ENCODE measurements at places on chromosomes 1 and 21.

- peak; percentile 96 for DNase-seq
These were observed 23.9 kb upstream of the MEF2D start for GRCh38 chr1:156524481-156524869.

GRCh38 chr1:188489336-188490112 lies 1660.8 kb downstream of the PLA2G4A start:
- no peak for DNase-seq

GRCh38 chr1:221759436-221759835 lies 17.5 kb upstream of the DUSP10 start:
- no peak for DNase-seq

- no peak for DNase-seq
These were observed 41.2 kb upstream of the USH2A start for GRCh38 chr1:216464489-216464888.

DNA sequence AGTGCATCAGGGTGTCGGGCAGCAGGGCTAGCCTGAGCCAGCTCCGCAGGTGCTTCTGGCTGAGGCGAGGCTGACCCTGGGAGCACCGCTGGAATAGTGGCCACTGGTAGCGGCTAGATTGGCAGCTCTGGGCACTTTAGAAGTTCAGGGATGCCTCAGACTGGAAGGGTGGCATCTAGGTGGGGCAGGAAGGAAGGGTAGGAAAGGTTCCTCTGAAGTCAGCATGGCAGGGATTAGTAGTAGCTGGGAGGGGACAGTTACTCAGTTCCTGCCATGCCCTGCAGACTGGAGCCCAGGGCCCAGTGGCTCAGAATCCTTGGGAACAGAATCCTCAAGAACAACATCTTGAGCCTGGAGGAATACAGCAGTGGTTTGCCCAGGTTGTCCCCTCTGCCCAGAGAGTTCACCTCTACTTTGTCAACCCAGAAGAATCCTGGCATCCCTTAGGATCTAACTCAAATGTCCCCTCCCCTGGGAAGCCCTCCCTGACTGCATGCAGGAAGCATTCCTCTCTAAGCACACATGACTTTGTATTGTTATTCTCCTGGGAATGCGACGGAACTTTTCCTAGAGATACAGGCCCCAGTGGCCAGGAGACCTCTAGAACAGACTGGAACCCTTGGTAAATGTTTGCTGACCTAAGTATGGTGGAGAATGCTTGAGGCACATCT lies 39.5 kb upstream of the BCAR3 start:
- DNase-seq: no peak

DNA sequence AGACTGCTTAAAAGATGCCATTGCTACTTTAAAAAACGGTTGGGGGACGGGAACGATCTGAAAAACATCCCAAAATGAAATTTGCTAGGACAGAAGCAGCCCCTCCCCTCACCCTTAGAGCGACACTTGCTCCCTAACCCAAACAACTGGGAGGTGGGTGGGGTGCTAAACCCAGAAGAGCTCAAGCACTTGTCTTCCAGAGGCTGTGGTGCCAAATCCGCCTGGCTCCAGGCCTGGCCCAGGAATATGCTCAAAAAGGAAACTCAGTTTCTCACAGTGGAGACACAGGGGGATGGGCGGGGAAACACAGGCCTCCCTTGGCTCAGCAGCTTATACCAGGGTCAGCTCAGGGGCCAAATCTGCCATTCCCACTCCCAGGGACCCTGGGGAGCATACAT lies 644 bp upstream of the PBXIP1 start:
- DNase-seq: no peak

DNA sequence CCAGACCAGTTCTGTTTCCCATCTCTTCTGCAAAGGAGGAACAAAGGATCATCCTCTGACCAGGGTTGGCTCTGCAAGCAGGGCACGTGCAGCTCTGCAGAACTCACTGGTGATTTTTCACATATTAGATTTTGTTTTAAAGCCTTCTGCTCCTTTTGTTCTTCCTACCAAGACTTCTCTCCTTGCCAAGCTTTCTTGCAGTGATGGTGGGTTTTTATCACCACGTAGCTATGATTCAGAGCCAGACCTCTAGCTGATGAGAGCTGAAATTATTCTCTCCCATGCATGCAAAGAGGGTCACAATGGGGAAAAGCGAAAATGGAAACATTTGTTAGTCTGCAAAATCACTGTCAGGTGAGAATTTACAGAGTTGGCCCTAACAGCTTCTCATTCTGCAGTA lies 225.2 kb downstream of the KCNH1 start:
- DNase-seq: no peak

GRCh38 chr1:182368903-182369302 lies 22.7 kb downstream of the GLUL start:
- DNase-seq: peak; percentile 28

DNA sequence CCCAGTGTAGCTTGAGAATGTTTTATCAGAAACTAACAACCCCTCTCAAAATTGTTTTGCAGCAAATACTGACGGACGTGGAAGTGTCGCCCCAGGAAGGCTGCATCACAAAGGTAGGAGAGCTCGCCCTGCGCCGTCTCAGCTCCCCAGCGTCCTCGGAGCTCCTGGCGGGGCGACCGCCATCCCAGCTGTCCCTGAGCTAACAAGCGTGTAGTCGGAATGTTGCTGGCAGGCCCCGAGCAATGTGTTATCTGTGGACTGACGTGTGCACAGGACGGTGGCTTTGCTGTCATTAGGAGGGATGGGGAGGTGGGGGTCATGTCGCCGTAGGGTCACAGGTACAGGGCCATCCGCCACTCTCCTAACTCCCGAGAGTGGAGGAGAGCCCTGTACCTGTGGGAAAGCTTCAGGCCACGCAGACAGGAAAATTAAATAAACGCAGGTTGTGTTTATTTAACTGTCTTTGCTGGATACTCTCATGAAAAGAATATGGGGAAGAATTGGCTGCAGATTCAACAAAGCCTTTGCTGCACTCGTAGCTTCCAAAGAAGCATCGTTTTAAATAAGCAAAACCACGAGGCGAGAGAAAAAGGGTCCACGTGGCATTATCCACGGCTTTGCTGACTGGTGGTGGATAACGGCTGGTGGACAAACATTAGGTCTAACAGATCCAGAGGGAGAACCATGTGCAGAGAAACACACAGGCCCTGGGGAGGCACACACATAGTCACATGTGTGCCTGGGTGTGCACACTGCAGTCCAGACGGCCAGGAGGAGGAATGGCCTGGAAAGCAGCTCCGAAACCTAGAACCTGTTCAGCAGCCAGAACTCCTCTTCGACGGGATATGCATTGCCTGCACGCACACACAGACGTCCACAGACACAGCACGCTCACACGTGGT lies 175.3 kb downstream of the PRDM16 start:
- DNase-seq: no peak

DNA sequence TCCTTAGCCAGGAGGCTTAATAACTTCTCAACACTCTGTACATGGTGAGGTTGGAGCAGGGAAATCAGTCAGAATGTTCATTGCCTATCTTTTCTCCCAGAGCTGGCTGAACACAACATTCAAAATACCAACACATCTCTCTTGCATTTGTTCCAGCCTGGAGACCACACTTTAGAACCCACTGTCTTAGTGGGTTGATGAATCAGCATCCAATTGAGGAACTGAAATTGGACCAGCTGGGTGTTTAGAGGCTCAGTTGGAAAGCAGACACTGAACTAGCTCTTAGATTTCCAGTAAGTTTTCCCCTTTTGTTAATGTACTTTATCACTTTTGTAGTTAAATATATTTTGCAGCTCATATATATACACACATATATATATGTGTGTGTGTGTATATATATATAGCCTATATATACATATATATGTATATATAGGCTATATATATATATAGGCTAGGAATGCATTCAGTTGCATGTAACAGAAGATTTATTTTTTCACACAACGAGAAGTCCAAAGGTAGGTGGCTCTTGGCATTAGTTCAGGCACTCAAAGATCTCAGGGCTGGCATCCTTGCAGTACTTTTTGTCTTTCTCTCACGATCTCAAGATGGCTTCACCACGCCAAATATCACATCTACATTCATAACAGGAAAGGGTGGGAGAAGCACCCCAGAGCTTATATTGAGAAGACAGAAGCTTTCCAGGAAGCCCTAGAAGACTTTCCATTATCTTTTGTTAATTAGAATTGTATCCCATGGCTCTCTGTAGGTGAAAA lies 35.0 kb upstream of the HUNK start:
- peak; percentile 96 for DNase-seq

- no peak for DNase-seq
These were observed 2.7 kb upstream of the CHRM3 start for GRCh38 chr1:239383714-239384113.

GRCh38 chr1:113701429-113701828 lies 57.9 kb downstream of the PHTF1 start:
- peak; percentile 58 for DNase-seq

GRCh38 chr21:16169102-16169511 lies 439.3 kb downstream of the USP25 start:
- no peak for DNase-seq

GRCh38 chr1:244749230-244750016 lies 86.0 kb upstream of the COX20 start:
- DNase-seq: no peak

GRCh38 chr1:240484804-240485443 lies 127.0 kb downstream of the GREM2 start:
- DNase-seq: no peak

DNA sequence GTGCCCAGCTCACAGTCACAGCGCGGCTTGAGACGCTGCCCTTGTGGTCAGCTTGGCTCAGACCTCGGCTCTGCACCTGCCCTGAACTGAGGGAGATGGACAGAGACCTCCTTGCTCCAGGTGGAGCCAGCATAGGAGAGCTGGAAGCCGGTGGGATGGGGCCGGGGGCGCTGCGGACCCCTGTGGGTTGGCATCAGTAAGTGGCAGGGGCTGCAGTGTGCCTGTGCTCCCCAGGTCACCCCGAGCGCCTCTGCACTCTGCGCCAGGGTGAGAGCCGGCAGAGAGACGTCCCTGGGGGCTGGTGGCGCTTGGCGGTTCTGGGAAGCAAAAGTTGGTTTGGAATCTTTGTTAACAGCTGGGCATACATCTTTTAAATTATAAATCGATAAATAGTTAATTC lies 105.6 kb upstream of the TTC34 start:
- DNase-seq: no peak

- peak; percentile 26 for DNase-seq
These were observed 28.5 kb downstream of the TNN start for GRCh38 chr1:175095978-175096607.

GRCh38 chr1:162893612-162893908 lies 32.6 kb upstream of the CCDC190 start:
- no peak for DNase-seq

DNA sequence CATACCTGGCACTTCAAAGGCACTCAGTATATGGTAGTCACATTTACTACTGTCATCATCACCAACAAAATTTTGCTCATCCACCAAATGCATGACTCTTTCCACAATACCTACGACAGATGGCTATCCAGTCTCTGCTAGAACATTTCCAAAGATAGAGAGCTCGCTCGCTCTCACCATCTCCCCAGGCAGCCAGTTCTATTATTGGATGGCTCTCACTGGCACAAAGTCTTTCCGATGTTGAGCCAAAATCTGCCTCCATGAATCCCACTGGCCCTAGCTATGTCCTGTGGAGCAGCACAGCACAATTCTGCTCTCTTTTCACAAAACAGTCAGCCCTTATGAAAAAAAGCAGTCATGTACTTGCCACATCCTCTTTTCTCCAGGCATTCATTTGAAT lies 102.1 kb downstream of the DAB1 start:
- no peak for DNase-seq

GRCh38 chr1:52323731-52324130 lies 42.3 kb downstream of the CC2D1B start:
- DNase-seq: no peak

DNA sequence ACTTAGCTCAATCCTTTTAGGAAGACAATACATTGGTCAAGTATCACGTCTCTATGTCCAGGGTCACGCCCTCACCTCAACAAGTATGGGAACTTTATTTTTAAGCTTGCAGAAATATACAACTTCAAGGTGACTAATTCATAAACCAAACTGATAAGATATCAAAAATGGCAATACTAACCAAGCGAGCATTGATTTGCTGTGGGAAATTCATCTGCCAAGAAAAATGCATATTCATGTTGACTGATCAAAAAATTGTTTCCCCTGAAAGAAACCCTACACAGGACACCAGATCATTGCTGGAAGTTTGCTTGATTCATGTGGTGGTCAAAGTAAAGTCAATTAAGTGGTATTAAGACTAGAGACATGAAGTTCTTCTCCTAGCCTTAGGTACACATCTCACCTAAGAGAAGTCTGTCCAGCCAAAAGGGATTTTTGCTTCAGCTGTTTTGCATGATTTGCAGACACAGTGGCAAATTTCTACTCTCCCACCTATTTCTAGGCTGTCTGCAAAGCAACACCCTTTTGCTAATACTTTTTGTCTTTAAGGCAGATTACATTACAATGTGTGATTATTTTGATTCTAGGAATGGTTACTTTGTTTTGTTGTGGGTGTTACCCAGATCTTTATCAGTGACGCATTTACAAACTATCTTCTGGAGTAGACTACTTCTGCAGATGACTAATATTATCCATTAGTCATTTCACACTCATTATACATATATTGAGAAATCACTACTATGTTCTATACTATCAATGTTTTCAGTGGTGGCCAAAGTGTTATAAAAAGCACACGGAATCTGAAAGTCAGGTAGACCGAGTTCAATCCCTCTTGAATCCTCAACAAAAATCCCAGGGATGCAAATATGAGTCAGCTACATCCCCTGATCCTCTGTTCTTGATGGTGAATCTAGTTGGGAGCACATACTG lies 12.4 kb downstream of the SAMSN1 start:
- no peak for DNase-seq

- no peak for DNase-seq
These were observed 1.4 kb upstream of the DPH2 start for GRCh38 chr1:43968348-43968948.

GRCh38 chr1:247294282-247294681 lies 37.4 kb downstream of the ZNF496 start:
- no peak for DNase-seq

GRCh38 chr1:65264197-65264929 lies 45.0 kb upstream of the DNAJC6 start:
- DNase-seq: no peak

GRCh38 chr1:210124736-210125135 lies 107.9 kb upstream of the SERTAD4 start:
- DNase-seq: no peak

DNA sequence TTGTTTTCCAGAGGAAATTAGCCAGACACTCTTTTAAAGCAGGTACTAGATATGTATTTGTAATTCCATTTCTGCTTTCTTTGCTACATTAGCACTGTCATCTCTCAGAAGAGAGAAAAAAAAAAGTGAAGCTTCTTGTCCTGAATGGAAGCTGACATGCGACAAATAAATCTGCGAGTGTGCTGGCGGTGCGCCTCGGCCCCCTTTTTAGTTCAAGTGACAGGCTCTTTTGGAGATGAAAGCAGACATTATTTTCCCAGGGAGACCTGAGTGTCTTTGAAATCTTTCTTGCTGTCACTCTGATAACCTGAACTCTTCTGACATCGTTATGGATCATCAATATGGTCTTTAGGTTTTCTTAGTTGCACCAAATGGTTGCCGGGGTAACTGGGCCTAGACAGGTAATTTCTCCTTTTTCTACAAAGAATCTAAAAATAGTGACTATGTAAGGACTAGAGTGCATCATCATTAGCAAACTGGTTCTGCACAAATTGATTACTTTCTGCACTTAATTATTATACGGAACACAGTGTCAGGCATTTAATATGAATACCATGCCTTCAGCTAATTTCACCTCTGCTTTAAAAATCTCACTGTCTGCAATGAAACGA lies 478.6 kb downstream of the PCP4 start:
- DNase-seq: no peak

- DNase-seq: no peak
These were observed 257.2 kb downstream of the LRRC7 start for GRCh38 chr1:69824932-69825331.

- DNase-seq: no peak
These were observed 11.3 kb downstream of the COA7 start for GRCh38 chr1:52686830-52687229.

- peak; percentile 49 for DNase-seq
These were observed 38.8 kb upstream of the CLCA4 start for GRCh38 chr1:86507935-86508582.
